ENCODE measurements at places on chromosomes 5 and 9. TPM values are rescaled to one million over a fixed set of nuclear protein-coding genes. Genes with fewer than 3 reads are reported as not detected.

DNA sequence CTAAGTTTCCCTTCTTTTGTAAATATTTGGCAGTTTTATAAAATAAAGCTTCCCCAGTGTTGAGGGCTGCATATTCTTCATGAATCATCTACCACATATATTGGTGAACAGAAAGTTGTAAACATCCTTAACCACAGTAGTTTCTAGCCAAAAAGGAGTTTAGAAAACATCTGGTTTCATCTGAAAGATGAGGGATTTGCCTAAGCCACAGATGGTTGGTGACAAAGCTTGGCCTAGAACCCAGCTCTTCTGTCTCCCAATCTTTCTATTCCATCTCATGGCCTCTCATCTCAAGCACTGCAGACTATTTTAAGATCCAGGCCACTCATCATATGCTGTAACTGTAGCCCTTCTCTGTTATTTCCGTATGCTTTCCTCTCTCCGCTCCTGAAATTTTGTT is 232.3 kb upstream of the TRPM3 start:
- no peak for DNase-seq

DNA sequence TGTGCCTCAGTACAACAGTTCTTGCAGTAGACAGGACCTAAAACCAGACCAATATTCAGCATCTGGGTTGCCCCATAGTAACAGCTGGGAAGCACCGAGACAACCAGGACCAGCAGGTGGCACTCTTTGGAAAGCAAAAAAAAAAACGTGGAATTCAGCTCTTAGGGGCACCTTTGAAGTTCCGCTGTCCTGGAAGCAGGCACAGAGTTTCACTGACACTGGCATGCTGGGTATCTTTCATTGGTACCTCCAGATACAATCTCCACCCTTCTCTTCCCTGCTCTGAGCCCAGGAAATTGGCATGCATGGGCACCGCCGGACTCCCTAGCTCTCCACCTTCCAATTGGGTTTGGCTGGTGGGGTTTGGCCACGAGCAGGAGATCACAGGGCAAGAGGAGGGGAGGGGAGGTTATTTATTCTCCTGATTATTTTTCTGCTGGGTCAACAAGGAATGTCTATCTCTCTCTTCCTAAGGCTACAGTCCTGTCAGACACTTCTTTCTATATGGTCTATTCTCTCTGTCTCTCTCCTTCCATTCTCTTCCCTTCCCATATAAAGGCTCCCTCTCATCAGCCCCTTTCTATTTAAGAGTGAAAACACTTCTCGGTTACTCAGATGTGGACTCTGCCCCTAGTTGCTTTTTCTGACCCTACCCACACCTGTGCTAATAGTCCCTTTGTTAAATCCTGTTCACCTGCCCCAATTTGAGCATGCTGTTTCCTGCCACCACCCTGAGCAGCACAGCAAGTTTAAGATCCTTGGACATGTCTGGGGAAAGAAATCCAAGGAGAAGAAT is 1.9 kb upstream of the IDNK start:
- peak; percentile 85 for DNase-seq

DNA sequence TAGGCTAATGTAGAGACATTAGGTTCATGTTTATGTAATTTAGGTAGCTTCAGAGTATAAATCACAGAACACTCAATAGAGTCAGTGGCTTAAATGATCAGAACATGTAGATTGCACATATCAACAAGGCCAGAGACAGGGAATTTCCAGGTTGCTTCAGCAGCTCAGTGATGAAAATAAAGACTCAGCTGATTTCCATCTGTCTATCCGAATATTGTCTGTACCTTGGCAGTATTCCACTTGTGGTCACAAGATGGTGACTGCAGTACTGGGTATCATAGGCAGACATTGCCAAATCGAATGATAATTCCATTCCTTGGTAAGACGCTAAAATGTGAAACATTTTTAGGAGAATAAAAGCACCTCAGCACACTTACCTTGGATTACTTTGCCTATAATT is 702.2 kb downstream of the MAT2B start:
- DNase-seq = no peak

- no peak for DNase-seq
These were observed 38.4 kb downstream of the TLE4 start for GRCh38 chr9:79610019-79610631.

GRCh38 chr9:92954886-92955285 is 7.6 kb downstream of the FGD3 start:
- DNase-seq = no peak

DNA sequence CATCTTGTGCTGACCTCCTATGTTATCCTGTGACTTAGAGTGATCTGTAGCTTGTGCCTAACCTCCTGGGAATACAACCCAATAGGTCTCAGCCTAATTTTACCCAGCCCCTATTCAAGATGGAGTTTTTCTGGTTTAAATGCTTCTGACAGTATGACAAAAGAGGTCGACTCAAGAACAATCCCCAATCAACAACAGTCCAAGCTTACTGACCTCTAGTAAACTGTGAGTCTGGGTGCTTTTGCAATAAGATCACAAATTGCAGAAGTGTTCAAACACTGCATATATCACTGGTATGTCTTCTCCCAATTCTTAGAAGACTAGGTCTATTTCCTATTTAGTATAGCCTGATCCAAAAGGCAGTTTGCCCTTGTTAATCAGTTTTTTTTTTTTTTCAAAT is 323.5 kb upstream of the PTGER4 start:
- DNase-seq = no peak

DNA sequence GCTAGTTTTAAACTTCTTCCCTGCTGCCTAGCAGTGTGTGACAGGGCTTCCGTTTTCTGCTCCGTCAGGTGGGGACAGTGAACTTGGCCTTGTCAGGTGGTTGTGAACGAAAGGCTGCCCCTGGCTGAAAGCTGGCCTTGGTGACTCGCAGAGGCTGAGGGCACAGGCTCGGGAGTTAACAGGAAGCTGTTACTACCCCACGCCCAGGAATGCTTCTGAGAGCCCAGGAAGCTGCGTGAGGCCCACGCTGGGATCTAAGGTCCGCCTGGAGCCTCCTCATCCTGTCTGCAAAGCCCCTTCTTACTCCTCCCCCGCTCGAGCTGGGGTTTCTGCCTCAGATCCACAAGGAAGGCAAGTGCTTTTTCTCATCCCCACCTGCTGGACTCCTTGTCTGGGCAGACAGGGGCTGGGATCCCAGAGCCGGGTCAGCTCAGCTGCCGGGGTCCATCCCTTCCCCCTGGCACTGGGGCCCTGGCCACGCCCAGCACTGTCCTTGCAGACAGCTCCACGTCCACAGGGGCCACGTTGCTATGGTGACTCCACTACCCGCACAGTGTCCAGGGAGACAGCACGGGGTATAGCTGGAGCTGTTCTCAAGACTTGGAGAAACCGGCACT is 124.7 kb upstream of the TBC1D2 start:
- DNase-seq = peak; percentile 68

DNA sequence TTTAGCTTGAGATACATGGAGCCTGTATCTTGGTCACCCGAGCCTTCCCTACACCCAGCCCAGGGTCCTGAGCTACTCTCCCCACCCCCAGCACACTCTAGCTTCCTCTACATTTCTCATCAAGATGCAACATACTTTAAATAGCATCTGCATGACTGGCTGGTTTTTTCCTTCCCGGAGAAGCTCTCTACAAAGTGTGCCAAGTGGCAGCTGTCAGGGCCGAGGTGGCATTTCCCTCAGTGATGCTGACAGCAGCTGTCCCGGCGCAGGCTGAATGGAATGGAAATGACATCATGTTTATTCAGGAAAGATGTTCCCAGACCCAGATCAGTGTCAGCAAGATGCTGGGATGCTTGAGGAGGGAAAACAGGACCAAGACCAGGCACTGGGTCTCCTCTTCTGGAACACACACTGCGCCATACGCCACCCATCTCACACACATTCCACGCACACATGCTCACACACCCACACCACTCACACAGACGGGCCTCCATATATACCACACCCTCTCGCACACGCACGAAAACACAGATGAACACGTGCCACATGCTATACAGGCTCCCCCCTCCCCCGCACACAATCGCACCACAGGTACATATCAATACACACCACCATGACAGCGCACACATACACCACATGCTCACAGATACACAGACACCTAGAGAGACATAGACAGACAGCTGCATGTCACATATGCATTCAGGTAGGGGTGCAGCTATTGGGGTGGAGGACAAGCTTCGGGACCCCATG is 67.8 kb downstream of the LHX2 start:
- peak; percentile 47 for DNase-seq

DNA sequence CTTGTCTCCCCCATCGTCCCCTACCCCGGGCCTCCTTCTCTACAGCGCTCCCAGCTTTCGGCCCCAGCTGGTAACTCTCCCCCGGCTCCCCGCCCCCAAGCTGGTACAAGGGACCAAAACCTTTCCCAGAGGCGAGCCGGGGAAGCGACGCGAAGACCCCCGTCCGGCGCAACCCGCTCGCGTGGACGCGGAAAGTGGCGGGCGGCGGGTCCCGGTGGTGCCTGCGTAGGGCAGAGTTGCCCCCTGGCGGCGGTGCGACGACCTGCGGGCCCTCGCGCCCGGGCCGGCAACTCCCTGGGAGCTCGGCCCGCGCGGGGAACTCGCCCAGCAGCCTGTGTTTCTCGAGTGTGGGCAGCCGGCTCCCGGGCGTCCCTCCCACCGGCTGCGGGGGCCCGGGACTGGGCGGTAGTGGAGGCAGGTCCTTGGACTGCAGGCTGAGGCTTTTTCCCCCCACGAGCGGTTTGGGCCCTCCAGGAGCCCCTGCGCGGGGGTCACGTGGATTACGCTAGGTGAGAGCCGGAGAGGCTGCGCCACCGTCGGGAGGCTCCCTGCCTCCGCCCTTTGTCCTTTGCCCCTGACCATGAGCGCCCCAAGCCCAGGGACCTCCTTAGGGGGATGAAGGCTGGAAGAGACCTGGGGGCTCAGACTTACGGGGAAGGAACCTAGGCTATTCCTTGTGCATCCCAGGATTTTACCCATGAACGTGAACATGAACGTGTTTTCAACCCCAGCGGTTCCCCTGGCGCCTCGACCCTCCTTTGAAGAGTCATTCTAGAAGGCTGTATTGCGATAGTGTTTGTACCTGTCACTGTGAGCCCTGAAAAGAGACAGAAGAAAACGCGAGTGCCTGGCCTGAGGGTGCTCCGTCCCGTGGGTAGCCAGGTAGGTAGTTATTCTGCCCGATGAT is 2.9 kb upstream of the FOXD1 start:
- peak; percentile 64 for DNase-seq

GRCh38 chr5:176822793-176823481 is 12.6 kb downstream of the UNC5A start:
- DNase-seq = no peak

GRCh38 chr9:14923701-14924100 is 13.5 kb upstream of the FREM1 start:
- DNase-seq = no peak

- DNase-seq = peak; percentile 82
These were observed 47.1 kb upstream of the SH3GL2 start for GRCh38 chr9:17531642-17532254.

DNA sequence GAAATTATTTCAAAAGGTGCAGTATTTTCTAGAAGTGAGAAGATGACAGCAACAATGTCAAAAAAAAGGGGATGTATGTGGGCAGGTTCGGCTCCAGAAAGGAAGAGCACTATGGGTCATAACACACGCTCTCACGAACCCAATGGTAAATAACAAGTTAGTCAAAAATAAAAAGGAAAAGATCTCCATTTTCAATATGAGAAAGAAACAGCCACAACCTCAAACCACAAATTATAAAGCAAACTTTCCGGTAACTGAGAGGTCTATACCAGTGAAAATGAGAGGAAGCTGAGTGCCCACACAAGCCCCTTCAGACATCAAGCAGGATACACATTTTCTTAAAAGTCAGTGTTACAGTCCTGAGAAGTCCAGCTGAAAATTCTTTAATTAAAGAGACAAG is 398.5 kb upstream of the RPS23 start:
- no peak for DNase-seq

GRCh38 chr5:51433052-51433710 is 49.9 kb downstream of the ISL1 start:
- DNase-seq = no peak

DNA sequence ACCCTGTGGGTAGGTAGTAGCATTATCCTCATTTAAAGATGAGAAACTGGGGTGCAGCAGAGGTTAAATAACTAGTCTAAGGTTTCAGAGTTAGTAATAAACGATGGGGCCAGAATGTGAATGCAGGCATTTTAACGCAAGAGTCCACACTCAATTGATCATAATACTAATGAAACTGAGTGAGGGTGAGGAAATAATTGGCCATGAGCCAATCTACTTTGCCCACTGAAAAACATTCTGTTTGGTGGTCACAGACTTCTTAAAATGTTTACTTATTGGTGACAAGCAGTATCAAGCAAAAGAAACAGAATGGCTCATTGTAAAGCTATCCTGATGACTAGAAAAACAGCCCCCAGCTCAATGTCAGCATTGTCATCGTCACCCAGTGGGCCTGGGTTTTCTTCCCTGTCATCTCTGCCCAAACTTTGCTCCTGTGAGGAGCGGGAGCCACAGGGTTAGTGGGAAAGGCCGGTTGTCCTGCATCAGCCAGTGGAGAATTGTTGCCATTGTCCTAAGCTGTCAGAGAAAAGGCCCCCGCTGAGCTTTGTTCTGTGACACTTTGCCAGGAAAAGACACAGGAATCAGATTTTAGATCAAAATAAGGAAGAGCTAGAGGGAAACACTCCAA is 77.3 kb upstream of the MAN2A1 start:
- DNase-seq = no peak

DNA sequence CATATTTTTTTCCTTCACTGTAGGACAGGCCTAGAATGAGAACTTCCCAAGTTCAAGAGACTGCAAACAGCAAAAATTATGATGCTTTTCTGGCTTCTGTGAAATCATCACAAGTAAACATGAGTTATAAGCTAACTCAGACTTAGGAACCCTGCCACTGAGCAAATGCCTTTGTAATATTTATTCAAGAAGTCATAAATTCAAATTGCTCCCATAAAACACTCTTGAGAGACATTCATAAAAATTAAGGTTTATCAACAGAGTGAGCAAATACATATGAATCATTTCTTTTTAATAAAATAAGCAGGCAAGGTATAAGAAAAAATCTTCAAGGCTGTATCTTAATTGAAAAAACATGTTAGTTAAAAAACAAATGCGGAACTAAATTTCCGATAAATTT is 124.2 kb downstream of the GNA14 start:
- DNase-seq = no peak

- DNase-seq = peak; percentile 88
These were observed 244.3 kb upstream of the WWC1 start for GRCh38 chr5:168047043-168047668.

LMNB1 gene
- 269 TPM for total RNA-seq

IFNB1 gene
- total RNA-seq = not detected

CNTNAP3 gene
- 8.3 TPM for total RNA-seq

SOX30 gene
- total RNA-seq = 1.4 TPM

PCDHA1 gene
- total RNA-seq = 3.2 TPM

ZDHHC11 gene
- 21.8 TPM for total RNA-seq

GCNT4 gene
- 3.3 TPM for total RNA-seq

Data from GM23338 (cell line).